H7 (cell line): ENCODE measurements at places on chromosomes 6 and 20.

DNA sequence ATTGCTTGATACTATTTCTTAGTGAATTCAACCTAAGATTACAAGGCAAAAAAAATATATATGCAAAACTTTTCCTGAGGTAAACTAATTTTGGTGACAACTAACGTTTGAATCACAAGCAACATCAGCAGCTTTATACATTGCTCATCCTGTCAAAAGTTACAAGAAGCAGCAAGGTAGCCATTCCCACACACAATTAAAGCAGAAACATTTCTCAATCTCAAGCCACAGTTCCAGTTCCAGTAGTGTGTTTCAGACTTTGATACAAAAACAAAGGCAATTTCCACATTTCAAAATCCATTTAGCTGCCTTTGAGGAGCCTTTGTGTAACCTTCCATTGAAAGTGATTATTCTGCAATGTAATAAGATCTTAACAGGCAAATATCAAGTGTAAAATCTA is 191.0 kb downstream of the WDR27 start:
- no peak for DNase-seq

DNA sequence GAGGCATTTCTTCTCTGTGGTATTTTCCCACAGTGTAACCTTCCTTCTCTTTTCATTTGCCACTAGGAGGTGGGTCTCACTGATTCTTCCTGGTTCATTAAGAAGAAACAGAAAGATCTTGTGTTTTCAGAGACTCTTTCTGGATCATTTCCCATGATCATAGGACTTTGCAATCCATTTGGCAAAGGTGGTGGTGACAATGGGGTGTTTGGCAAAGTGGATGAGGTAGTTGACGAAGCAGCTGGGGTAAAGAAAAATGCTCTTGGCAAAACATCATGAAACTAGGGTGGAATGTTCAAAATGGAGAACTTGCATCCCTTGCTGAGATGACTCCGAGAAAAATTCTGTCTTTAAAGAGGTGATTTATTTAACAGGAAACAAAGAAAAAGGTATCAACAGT is 50.6 kb downstream of the TRAF3IP2 start:
- no peak for DNase-seq

GRCh38 chr6:16118825-16119224 is 10.1 kb upstream of the MYLIP start:
- DNase-seq, result no peak

GRCh38 chr20:4131911-4132310 is 116.6 kb upstream of the RNF24 start:
- DNase-seq, result no peak

GRCh38 chr6:134741200-134741536 is 208.7 kb downstream of the ALDH8A1 start:
- DNase-seq, result peak; percentile 22
